Activated naive CD4-positive, alpha-beta T cell treated with anti-CD3 and anti-CD28 coated beads, Interleukin-2, amount 50 U/mL, for 72 hours (primary cell): ENCODE measurements at places on chromosomes 2 and 18.

DNA sequence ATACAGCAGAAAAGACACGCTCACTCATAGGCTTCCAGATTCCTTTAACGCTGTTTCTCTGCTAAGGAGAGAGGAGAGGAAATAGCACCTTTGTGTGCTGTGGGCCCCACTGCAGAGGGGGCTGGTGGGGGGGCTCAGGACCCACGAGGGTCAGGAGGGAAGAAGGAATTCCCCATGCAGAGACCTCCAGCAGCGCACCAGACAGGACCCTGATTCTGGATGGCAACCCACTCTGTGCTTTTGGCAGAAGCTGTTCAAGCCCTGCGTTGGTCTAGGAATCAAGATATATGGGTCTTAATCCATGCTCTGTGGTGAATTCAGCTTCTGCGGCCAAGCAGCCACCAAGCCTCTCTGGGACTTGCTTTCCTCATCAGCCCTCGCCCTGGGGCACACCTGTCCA lies 31.0 kb downstream of the MYCN start:
- no peak for DNase-seq

DNA sequence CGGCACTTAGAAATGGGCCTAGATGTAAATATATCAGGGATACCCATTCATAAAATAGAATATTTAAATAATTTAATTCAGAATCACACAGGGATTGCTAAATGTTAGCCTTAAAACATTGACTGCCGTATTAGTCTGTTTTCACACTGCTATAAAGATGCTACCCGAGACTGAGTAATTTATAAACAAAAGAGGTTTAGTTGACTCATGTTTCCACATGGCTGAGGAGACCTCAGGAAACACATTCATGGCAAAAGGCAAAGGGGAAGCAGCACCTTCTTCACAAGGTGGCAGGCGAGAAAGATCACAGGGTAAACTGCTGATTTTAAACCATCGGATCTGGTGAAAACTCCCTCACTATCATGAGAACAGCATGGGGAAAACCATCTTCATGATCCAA lies 223.6 kb upstream of the GULP1 start:
- DNase-seq = no peak

DNA sequence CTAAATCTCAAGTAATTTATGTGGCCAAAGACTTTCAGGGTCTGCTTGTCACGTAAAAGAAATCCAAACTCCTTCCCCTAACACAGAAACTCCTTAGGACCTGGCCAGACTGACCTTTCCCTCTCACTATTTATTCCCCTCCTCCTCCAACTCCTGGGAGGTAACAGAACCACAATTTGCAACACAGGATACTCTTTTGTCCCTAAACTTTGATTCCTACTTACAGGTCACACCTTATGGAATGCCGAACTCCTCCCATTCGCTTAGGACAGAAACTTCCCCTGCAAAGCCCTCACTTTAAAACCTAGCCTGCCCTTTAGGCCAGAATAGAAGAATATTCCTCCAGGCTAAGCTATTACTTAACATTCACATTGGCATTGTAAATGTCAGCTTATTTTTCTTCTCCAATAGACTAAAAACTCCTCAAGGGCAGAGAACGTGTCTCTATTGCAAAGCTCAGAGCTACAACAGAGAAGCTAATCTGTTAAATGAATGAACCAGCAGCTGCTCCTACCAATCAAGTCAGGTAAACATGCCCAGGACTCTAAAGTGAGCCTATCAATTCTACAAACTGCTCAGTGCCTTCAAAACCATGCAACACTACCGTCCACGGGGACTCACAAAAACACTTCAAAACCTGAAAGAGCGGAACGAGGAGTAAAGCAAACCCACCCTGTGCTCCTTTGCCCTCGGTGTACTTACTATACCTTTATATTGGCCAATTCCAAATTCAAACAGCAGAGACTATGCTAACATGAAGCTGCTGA lies 6.1 kb downstream of the INO80D start:
- DNase-seq = no peak

- no peak for DNase-seq
Measured at GRCh38 chr2:100278986-100279385, 43.3 kb downstream of the LONRF2 start.

DNA sequence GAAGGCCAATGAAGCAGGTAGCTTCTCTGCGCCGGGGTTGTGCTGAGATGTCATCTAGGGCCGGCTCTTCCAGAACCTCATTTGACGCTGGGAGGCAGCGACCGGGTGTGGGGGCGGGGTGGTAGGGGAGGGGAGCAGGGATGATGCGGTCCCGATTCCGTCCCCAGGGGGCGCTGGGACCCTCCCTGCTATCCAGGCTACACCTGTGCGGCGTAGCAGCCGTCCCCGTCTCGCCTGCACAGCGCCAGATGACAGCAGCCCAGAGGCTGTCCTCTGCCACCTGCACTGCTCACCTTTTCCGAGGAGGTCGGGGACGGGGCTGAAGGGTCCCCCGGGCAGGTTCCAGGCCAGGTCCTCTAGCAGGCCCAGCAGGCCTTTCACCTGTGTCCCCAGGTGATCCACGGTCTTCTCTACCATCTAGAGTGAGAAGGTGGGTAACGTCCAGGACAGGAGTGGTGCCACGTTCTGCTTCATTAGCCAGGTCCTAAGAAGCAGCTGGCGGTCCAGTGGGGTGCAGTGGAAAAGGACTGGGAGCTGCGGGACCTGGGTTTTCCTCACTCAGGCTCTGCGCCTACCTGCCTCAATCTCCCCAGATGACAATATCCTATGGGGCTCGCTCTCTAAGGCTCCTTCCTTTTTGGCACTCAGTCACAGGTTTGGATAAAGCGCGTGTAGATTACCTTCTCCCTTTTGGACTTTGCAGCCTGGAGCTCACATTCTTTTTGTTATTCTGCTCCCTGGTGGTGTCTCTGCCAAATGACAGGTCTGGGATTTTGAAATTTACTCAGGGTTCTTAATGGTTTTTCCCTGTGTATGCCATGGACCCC lies 56.0 kb upstream of the RAB6C start:
- no peak for DNase-seq

GRCh38 chr2:9763356-9764152 lies 79.7 kb upstream of the TAF1B start:
- no peak for DNase-seq

GRCh38 chr2:166170356-166170755 lies 42.5 kb upstream of the SCN1A start:
- DNase-seq = no peak

DNA sequence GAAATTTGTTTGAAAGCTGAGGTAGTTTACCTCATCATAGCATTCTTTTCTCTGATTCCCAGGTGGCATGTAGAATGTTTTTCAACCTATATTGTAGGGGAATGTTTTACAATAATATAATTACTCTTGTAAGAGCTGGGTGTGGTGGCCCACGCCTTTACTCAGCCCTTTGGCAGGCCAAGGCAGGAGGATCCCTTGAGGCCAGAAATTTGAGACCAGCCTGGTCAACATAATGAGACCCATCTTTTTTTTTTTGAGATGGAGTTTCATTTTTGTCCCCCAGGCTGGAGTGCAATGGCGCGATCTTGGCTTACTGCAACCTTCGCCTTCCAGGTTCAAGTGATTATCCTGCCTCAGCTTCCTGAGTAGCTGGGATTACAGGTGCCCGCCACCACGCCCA lies 3.6 kb downstream of the USP39 start:
- no peak for DNase-seq

GRCh38 chr18:36488131-36488530 lies 190.6 kb downstream of the FHOD3 start:
- no peak for DNase-seq

- no peak for DNase-seq
Measured at GRCh38 chr2:166360906-166361305, 14.8 kb downstream of the SCN9A start.

GRCh38 chr2:173962031-173962430 lies 3.1 kb downstream of the SP3 start:
- no peak for DNase-seq

DNA sequence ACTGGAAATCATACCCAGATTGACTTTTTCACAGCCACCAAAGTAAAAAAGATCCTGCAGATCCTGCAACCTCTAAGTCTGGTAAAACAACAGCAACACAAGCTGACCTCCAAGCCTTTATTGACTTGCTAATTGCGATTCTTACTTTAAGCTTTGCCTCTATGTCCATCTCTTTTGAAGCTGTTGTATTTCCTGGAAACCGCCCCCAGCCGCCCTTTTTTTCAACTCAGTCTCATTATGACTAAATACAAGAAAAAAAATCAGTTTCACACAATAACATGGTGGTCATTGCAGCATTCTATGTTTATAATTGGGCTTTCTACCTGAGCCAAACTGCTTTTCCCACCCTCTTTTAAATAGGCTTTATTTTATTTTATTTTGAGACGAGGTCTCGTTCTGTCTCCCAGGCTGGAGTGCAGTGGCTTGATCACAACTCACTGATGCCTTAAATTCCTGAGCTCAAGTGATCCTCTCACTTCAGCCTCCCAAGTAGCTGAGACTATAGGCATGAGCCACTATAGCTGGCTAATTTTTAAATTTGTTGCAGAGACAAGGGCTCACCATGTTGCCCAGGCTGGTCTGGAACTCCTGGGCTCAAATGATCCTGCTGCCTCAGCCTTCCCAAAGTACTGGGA lies 76.2 kb downstream of the MOGAT1 start:
- no peak for DNase-seq

DNA sequence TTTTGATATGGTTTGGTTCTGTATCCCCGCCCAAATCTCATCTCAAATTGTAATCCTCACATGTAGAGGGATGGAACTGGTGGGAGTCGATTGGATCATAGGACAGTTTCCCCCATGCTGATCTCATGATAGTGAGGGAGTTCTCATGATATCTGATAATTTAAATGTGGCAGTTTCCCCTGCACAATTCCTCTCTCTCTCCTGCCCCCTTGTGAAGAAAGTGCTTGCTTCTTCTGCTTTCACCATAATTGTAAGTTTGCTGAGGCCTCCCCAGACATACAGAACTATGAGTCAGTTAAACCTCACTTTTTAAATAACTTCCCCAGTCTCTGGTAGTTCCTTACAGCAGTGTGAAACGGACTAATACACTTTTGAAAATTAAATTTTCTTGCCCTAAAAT lies 12.3 kb upstream of the KCNJ3 start:
- DNase-seq = no peak

- DNase-seq = no peak
Measured at GRCh38 chr2:11716689-11717321, 29.6 kb upstream of the LPIN1 start.

GRCh38 chr2:147485210-147485851 lies 359.5 kb upstream of the ACVR2A start:
- DNase-seq = no peak

- no peak for DNase-seq
Measured at GRCh38 chr18:68427951-68428401, 286.9 kb downstream of the TMX3 start.

DNA sequence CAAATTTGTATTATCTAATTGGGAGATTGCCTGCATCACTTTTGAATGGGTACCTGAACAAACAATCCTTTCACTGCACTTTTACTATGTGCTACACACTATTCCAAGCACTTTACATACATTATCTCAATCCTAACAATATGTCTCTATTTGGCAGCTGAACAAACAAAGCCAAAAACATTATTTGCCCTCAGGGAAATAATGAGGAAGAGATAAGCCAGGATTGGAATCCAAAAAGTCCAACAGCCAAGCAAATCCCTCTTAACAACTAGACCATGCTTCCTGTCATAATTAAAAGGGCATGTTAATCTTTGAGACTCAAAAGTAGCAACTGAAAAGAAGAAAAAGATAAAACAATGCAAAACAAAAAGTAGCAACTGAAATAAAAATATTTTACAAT lies 32.1 kb downstream of the RPRD1A start:
- no peak for DNase-seq

- no peak for DNase-seq
Measured at GRCh38 chr18:70219688-70220087, 14.2 kb upstream of the RTTN start.

GRCh38 chr2:63814114-63814513 lies 27.6 kb upstream of the UGP2 start:
- no peak for DNase-seq

DNA sequence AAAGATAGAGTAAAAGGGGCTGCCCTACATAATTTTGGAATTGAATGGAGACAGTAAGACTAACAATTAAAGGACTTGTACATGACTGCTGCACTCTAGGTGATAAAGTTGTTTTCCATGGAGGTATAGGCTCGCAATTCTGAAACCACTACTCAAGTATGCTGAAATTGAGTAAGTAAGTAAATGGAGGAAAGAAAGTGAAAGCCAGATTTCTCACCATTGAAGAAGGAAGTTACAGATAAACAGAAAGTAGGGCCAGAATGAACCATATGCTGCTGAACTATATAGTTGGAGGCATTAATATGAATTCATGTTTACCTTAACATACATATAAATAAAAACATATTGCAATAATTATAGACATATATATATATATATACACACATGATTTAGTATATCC lies 225.7 kb upstream of the ST6GAL2 start:
- no peak for DNase-seq

DNA sequence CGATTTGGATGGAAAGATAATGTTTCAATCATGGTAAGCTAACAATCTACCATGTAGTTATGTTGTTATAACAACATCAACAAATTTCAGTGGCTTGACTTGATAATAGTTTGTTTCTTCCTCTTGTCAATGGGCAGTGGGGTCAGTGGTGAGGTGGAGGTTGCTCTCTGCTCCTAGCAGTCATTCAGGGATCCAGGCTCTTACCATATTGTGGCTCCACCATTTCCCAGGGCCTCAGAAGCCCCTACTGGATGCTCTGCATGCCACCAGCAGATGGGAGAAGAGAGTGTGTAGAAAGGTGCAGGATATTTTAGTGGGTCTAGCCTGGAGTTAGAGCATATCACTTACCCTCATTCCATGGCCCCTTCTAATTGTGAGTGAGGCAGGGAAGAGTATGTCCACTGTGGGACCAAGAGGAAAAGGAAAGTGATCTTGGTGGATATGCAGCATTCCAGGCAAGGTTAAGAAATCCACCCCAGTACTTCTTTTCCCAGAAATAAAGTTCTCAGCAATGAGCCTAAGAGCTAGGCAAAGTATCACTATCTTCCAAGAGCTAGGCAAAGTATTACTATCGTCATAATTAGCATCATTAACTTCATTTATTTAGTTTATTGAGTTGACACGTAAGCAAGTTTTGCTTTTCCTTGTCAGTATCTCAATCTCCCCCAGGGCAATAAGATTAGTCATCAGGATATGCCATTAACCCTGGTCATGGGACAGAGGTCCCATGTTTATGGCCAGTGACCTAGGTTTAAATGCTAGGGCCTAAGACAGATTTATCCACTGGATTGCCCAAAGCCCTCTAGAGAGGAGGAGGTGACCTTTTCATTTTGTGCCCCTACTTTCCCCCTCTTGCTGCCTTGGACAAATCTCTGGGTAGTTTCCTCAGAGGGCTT lies 4.2 kb upstream of the IWS1 start:
- no peak for DNase-seq
